ENCODE measurements at places on chromosomes 7 and 10. TPM values are rescaled to one million over a fixed set of nuclear protein-coding genes. Genes with fewer than 3 reads are reported as not detected.

DNA sequence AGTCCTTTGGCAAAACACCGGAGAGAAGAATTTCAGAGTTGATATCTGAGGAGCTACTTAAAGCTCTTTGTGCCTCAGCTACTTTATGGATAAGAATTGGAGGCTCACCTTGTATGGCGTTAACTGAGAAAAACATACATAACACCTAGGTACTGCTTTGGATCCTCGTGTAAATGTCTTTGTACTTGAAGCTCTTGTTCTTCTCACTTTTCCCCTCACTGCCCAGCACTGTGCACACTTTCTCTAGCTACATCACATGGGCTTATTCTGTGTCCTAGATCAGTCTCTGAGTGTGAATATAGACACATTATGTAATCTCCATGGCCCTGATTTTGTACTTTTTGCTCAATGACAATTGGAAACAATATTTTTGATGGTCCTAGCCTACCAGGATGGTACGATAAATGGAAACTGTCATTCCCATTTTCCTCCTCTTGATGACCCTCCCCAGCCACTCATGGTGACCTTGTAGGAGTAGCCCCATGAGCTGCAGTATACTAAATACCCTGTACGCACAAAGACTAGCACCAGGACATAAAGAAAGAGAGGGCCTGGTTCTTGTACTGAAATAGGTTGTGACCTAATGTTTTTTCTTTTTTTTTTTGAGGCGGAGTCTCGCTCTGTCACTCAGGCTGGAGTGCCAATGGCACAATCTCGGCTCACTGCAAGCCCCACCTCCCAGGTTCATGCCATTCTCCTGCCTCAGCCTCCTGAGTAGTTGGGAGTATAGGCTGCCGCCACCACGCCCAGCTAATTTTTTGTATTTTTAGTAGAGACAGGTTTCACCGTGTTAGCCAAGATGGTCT lies 22.1 kb downstream of the STAMBPL1 start:
- H3K4me1 ChIP-seq = peaks cover 20% of the 10 kb centered on the region
- peaks cover 35% of the 10 kb centered on the region for H3K36me3 ChIP-seq
- no peak overlapping the region for H3K4me3 ChIP-seq
- peak overlapping the region; percentile 31 for H3K27ac ChIP-seq

Gene SH2D4B
- total RNA-seq = not detected

Gene LRRC17
- total RNA-seq = 280 TPM

Gene HACD1
- 23.6 TPM for total RNA-seq

DNA sequence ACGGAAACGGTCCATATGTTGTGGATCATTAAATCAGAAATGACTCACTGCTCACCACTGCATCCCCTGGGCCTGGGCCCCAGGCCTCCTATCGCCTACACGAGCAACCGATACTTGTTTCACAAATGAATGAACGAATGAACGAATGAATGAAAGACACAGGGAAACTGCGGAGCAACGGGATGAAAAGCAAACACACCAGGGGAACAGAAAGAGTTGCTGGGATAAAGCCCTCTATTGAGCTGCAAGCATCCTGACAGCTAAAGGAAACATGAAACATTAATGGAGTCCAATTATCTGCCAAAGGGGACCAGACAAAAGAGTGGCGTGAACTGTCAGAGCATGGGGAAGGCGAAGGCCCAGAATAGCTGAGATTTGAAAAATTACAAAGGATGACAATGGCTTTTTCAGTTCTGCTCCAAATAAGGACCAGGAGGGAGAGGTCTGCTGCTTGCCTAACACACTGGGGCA lies 92.1 kb downstream of the GRB10 start:
- no peak for DNase-seq
- no peak overlapping the region for H3K4me3 ChIP-seq
- H3K27me3 ChIP-seq = no peaks in the 10 kb centered on the region

DNA sequence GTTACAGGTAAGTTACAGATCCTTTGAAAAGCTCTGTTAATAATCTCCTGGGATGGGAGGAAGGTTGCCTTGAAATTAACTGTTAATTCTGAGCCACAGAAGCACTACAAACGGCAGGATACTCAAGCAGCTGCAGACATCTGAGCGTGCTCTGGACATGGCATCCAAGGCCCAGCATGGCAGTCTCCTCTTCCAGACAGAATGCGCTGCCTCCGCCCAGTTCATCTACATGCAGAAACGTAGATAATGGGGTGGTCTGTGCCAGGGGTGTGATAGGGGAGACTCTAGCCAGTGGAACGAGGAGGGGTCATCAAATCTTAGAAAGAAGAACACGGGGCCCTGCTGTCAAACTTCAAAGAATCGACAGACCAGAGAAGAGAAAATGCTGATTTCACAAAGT lies 13.8 kb downstream of the VIPR2 start:
- H3K27ac ChIP-seq = no peak overlapping the region
- H3K4me1 ChIP-seq = no peaks in the 10 kb centered on the region
- DNase-seq = no peak
- H3K36me3 ChIP-seq = no peaks in the 10 kb centered on the region

Gene CDC14C
- under 0.01 TPM for total RNA-seq

- H3K27ac ChIP-seq = no peak overlapping the region
- no peaks in the 10 kb centered on the region for H3K27me3 ChIP-seq
- no peak overlapping the region for H3K4me3 ChIP-seq
- no peak for DNase-seq
- no peaks in the 10 kb centered on the region for H3K36me3 ChIP-seq
- no peaks in the 10 kb centered on the region for H3K4me1 ChIP-seq
Observed at GRCh38 chr7:50145226-50145625, 52.2 kb upstream of the ZPBP start.

DNA sequence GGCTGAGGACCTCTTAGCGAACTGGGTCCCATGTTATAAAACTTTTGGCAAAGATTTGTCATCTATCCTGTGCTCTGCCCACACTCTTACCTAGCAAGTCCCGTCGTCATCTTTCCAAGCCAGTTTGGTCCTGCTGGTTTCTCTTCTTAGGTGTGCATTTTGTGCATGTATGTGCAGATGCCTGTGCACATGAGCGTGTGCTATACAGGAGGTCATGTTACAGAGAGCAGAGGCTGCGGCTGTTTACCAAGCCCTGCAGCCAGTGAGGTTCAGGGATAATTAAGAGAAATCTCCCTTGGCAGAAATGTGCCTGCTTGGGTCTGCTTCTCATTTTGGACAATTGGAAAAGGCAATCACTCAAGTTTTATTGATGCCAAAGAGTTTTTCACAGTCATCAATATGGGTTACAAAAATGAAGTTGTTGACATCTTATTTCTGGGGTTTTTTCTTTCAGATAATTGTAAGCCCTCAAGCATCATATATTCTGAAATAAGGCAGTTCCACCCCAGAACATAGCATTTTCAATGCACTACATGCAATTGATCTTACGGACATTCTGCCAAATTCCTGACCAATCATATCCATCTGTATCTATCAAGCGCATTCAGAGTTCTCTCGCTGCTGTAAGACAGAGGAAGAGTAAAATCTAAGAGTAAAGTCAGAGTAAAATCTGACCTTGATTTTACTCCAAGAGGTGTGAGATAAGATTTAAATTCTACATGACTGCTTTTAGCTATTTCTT lies 361.4 kb upstream of the ZNF32 start:
- no peak overlapping the region for H3K27ac ChIP-seq
- peaks cover 11% of the 10 kb centered on the region for H3K27me3 ChIP-seq
- H3K4me3 ChIP-seq = no peak overlapping the region
- H3K36me3 ChIP-seq = no peaks in the 10 kb centered on the region
- DNase-seq = no peak
- H3K4me1 ChIP-seq = no peaks in the 10 kb centered on the region

Gene SDK1
- total RNA-seq = 1.6 TPM

DNA sequence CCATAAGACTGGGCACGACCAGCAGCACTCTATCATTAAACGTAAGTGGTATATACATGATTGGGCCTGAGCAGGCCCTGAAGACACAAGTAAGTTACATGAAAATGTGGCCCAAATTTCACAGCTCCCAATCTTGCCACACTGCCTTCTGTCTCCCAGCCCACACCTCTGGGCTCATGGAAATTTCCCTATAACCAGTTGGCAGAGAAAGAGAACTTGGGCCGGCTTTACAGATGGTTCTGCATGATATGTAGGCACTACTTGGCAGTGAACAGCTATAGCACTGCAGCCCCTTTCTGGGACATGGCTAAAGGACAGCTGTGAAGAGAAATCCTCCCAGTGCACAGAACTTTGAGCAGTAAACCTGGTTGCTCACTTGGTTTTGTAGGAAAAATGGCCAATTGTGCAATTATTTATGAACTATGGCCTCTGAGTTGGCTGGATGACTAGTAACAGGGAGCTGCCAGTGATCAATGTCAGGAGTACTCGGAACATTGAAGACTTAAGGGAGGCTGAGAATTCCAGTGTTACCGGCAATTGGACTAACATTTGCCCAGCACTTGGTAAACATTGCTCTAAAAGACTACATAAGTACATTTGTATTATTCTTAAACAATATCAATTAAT lies 1006.6 kb upstream of the LRRN3 start:
- H3K4me1 ChIP-seq = no peaks in the 10 kb centered on the region
- no peaks in the 10 kb centered on the region for H3K27me3 ChIP-seq
- peak; percentile 28 for DNase-seq
- no peak overlapping the region for H3K4me3 ChIP-seq

GRCh38 chr7:47435889-47436312 lies 146.0 kb downstream of the TNS3 start:
- H3K27me3 ChIP-seq = no peaks in the 10 kb centered on the region
- H3K36me3 ChIP-seq = peaks cover 35% of the 10 kb centered on the region
- no peak overlapping the region for H3K27ac ChIP-seq
- DNase-seq = peak; percentile 81
- H3K4me1 ChIP-seq = 0 out of 2 replicates have a peak, but pooled peaks cover 2% of the 10 kb centered on the region

- no peaks in the 10 kb centered on the region for H3K4me1 ChIP-seq
- H3K36me3 ChIP-seq = no peaks in the 10 kb centered on the region
- no peak overlapping the region for H3K27ac ChIP-seq
- H3K4me3 ChIP-seq = no peak overlapping the region
Observed at GRCh38 chr7:155588468-155588998, 42.2 kb upstream of the CNPY1 start.

All from IMR-90 (cell line).